ENCODE measurements at places on chromosomes 12 and 14.

GRCh38 chr12:22082190-22082701 is 36.2 kb downstream of the CMAS start:
- no peak for DNase-seq

DNA sequence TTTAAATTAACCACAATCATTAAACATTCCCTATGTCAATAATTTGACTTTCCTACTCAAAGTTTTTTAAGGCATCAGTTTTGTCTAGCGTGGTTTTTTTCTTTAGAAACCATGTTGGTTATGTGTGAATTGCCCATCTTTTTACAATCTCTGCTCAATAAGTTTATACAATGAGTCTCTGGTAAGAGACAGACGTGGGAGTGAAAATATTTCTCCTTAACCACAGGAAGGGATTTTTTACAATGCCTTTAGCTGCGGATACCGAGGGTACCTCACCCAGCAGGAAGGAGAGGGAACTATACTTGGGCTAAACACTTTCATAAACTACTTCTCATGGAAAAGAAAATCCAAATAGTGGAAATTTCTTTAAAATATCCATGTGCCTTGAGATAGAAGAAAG is 191.4 kb upstream of the BCL2L14 start:
- no peak for DNase-seq

DNA sequence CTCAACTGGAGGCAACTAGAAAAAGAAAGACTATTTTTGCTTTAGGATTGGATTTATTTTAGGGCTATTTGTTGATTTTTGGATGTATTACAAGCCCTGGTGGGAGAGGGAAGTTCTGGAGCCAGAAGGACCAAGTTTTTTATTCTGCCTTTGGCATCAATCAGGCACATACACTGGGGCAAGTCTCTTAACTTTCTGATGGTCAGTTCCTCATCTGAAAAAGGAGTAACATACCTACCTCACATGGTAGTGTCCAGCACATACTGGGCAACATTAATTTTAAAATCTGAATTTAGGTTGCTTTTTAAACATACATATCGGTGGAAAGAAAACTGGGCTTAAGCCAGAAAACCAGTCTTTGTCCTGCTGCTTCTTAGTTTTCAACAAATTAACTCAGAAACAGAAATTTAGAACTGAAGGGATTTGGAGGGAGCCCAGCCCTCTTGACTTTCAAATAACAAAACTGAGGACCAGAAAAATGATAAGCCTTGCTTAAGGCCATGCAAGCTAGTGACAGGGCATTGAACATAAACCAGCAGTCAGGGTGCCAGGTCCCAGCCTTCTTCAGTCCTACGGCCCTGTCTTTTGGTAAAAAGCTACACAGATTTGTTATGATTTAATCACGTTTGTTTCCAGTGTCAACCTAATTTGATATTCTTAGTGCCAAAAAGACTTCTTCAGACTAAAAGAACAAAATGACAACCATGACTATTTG is 90.2 kb upstream of the SLC38A2 start:
- DNase-seq = no peak

DNA sequence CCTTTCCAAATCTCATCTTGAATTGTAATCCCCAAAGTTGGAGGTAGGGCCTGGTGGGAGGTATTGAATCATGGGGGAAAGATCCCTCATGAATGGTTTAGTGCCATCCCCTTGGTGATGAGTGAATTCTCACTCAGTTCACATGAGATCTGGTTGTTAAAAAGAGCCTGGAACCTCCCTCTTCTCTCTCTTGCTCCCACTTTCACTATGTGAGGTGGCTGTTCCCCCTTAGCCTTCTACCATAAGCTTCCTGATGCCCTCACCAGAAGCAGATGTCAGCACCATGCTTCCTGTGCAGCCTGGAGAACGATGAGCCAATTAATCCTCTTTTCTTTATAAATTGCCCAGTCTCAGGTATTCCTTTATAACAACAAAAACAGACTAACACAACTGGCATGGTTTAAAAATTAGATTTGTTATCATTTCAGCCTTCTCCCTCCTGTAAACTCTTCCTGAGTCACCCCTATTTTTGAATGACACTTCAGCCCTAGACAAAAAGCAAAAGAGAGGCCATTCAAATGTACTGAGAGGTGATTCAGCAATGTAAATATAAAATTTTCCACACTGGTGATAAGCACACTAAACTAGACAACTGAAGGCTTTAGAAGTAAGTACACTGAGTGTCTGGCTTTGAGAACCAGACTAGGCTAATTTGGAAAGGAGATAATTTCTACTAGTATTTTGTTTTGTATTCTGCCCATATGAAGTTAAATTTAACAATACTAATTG is 212.1 kb upstream of the ABCD2 start:
- no peak for DNase-seq

DNA sequence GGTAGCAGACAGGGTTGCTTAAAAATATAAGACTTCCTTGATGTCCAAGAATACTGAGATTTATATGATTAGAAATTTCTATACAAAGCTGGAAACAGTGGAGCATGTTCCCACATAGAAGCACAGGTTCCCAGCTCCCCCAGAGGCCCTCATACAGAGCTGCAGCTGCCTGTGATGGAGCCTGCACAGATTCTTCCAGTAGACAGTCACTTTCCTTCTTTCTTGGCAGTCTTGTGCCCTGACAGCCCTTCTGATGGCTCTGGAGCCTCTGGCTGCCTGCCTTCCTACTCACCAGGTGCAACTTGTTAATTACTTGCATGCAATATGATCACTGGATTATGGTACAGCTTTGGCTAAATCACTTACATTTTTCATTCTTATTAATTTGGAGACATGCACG is 44.4 kb downstream of the BICD1 start:
- DNase-seq = no peak

GRCh38 chr12:52207106-52207505 is 15.3 kb upstream of the KRT80 start:
- DNase-seq = no peak

- peak; percentile 53 for DNase-seq
These were observed 52.2 kb downstream of the KRT80 start for GRCh38 chr12:52139579-52140062.

DNA sequence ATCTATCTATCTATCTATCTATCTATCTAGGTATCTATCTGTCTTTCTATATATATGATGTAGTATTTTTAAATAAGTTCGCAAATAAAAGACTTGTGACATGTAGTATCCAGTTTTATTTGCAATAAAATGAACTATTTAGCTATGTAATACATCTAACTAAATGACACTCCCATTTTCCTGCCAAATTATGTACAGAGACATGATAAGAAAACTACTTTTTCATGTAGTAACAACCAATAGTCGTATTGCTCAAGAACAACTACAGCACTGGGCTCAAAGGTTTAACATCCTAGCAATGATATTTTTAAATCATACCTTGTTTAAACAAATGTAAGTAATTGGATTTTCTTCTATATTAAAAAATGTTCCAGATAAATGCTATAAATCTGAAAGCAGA is 55.5 kb upstream of the FLRT2 start:
- DNase-seq = no peak

- DNase-seq = no peak
These were observed 17.1 kb upstream of the STYK1 start for GRCh38 chr12:10690906-10691305.
